Stimulated activated naive CD4-positive, alpha-beta T cell (primary cell): ENCODE measurements at places on chromosomes 2 and 18.

DNA sequence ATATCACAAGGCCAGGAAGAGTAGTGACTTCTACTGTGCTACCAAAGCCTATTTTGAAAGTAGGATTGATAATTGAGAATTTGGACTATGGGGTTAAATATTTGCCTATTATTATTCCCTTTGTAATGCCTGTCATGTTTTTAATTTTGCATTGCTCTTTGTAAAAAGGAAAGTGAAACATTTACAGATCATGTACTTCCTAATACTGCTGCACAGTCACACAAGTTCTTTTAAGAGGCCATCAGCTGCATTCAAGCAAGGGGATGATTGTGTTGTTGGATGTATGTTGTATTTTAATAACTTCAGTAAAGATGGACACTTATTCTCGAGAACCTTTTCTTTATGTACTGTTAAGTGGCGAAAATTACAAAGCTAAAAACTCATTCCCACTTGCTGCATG, 70.1 kb downstream of the PLEKHA3 start:
- no peak for DNase-seq

DNA sequence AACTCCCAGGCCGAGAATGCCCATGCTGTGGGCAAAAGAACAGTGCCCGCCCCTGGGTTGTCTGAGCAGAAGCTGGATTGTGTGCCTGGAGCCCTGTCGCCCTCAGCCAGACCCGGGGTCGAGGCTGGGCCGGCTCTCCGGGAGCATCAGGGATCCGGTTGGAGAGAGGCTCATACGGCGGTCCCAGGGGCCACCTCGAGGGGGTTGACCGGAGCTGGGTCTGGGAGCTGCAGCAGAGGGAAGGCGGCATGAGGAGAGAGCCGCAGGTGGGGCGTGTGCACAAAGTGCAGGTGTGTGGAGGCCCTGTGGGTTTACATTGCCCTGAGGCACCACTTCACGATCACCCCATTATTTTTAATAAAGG, 39.5 kb downstream of the MBP start:
- DNase-seq = no peak

- no peak for DNase-seq
Measured at GRCh38 chr2:70680735-70681134, 87.3 kb downstream of the ADD2 start.

GRCh38 chr2:128545829-128546228, 227.2 kb upstream of the HS6ST1 start:
- DNase-seq = no peak

- no peak for DNase-seq
Measured at GRCh38 chr18:36047521-36047920, 19.8 kb downstream of the RPRD1A start.

GRCh38 chr2:225771701-225772100, 372.2 kb downstream of the NYAP2 start:
- no peak for DNase-seq
